ENCODE measurements at places on chromosomes 12 and 14. TPM values are rescaled to one million over a fixed set of nuclear protein-coding genes. Genes with fewer than 3 reads are reported as not detected.

DNA sequence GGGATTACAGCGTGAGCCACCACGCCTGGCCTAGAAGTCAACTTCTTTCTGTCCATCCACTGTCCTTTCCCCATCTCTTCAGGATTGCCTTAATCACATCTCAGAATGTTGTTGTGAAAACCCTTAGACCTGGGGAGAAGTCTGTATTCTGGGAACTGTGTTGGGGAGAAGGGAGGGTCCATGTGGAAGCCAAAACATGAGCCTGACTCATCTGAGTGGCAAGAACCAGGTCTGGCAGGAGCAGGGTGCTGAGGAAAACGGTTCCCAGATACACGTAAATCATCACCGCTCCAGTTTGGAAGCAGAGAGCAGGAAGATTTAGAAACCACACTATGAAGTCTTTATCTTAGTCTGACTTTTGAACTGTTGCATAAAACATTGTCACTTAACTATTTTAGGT, 245.6 kb upstream of the RGS6 start:
- peak; percentile 86 for DNase-seq

DNA sequence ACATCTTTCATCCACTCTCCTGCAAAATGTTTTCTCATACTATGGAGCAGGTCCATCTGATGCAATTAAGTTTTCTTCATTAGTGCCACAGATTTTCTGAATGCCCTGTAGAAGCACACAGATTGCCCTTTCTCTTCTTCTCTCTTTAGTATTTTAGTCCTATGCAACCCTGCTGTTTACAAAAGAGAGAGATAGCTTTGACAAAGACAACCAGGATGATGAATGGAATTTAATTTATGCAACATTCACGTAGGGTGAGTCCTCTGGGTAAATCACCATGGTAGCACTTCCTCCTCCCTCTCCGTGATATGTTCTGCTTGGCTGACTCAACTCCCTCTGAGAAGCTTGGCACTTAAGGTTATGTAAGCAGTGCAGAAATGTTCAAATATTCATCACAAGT, 400.9 kb upstream of the PDE3A start:
- peak; percentile 97 for DNase-seq

- DNase-seq, result no peak
Observed at GRCh38 chr12:84157170-84157569, 755.4 kb downstream of the SLC6A15 start.

GRCh38 chr12:3913278-3913677, 40.1 kb upstream of the PARP11 start:
- no peak for DNase-seq

GRCh38 chr12:66500091-66500490, 178.8 kb downstream of the GRIP1 start:
- no peak for DNase-seq

The PPP2R3C gene
- 41.7 TPM for polyA plus RNA-seq

The KRT4 gene
- 0.13 TPM for polyA plus RNA-seq

The RHNO1 gene
- 40.3 TPM for polyA plus RNA-seq

The C3AR1 gene
- polyA plus RNA-seq, result 0.24 TPM

The KRT75 gene
- not detected for polyA plus RNA-seq
